ENCODE measurements at places on chromosomes 1 and 21. TPM values are rescaled to one million over a fixed set of nuclear protein-coding genes. Genes with fewer than 3 reads are reported as not detected.

The AADACL4 gene
- total RNA-seq = not detected

The TRIM63 gene
- total RNA-seq = not detected

The SPATC1L gene
- total RNA-seq = 14.5 TPM

The EPHB2 gene
- total RNA-seq = 29.1 TPM

The FCRLB gene
- 3.6 TPM for total RNA-seq

The HPCAL4 gene
- total RNA-seq = not detected

The CD5L gene
- not detected for total RNA-seq

The LRRC53 gene
- total RNA-seq = not detected

The RGS18 gene
- total RNA-seq = not detected

The KRTAP19-3 gene
- not detected for total RNA-seq

The SVBP gene
- total RNA-seq = 17.8 TPM

The BRDT gene
- total RNA-seq = not detected

The SUSD4 gene
- total RNA-seq = not detected

The BRINP3 gene
- total RNA-seq = not detected

The CELA2A gene
- not detected for total RNA-seq

The HNRNPCL2 gene
- total RNA-seq = not detected

The FAM3B gene
- total RNA-seq = not detected

The LHX4 gene
- not detected for total RNA-seq

The RAB3B gene
- 2.1 TPM for total RNA-seq

The ITGB2 gene
- not detected for total RNA-seq

The FAM151A gene
- total RNA-seq = not detected

The PEA15 gene
- 143 TPM for total RNA-seq

The EFNA1 gene
- 33.2 TPM for total RNA-seq

The GRIK1 gene
- total RNA-seq = not detected

The KTI12 gene
- total RNA-seq = 17.3 TPM

The NES gene
- total RNA-seq = 360 TPM

The ZBTB8A gene
- total RNA-seq = 3.0 TPM

The DDR2 gene
- 3.9 TPM for total RNA-seq

The C1orf94 gene
- total RNA-seq = not detected

The GJC2 gene
- total RNA-seq = 0.98 TPM

The PDE4B gene
- 29.9 TPM for total RNA-seq

The ZFP69B gene
- 4.7 TPM for total RNA-seq

The NUDT17 gene
- total RNA-seq = 5.9 TPM

The SH2D2A gene
- 0.33 TPM for total RNA-seq

The DR1 gene
- total RNA-seq = 43.8 TPM

The SLC25A34 gene
- 0.05 TPM for total RNA-seq

The RBM15 gene
- total RNA-seq = 20.7 TPM

The FAM110D gene
- 4.7 TPM for total RNA-seq

The OR2T11 gene
- total RNA-seq = not detected

The TMPRSS15 gene
- total RNA-seq = not detected

The MASP2 gene
- not detected for total RNA-seq

The ZMPSTE24 gene
- total RNA-seq = 43.0 TPM

The PDPN gene
- 24.5 TPM for total RNA-seq
